ENCODE measurements at places on chromosomes 5 and 9. TPM values are rescaled to one million over a fixed set of nuclear protein-coding genes. Genes with fewer than 3 reads are reported as not detected.

Gene CATSPER3
- 0.98 TPM for polyA plus RNA-seq

Gene CDO1
- polyA plus RNA-seq = 30.0 TPM

Gene IGFBPL1
- 1.8 TPM for polyA plus RNA-seq

Gene TOR2A
- 15.6 TPM for polyA plus RNA-seq

Gene ITK
- polyA plus RNA-seq = 0.40 TPM

Gene INSYN2B
- 2.0 TPM for polyA plus RNA-seq

Gene ENTPD8
- polyA plus RNA-seq = 0.25 TPM

Gene GFI1B
- polyA plus RNA-seq = 0.72 TPM

Gene PCDHGA2
- polyA plus RNA-seq = 6.0 TPM

DNA sequence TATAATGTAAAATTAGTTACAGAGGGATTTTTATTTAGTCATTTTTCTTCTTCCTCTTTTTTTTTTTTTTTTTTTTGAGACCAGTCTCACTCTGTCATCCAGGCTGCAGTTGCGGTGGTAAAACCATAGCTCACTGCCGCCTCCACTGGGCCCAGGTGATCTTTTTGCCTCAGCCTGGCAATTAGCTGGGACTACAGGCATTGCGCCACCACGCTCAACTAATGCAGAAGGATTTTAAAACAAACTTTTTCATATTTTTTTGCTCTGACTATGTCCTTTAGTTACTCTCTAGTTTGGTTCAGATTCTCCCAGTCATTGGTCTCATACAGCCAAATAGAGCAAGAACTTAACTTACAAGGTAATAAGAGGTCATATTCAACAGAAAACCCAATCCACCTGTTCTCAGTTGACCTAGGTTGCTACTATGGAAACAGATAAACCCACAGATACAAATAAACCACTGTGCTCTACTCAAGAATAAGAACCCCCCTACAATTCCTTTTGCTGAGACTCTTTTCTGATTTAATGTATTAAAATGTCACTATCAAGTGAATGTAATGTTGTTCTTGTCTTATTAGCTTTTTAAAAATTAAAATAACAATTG lies 50.1 kb upstream of the TTC39B start:
- no peak for DNase-seq

- no peak for DNase-seq
Observed at GRCh38 chr5:181164076-181164952, 16.9 kb downstream of the OR2V2 start.

GRCh38 chr9:7094052-7094451 lies 336.3 kb downstream of the KDM4C start:
- DNase-seq = no peak

GRCh38 chr5:41918105-41918504 lies 7.0 kb upstream of the FBXO4 start:
- DNase-seq = no peak

DNA sequence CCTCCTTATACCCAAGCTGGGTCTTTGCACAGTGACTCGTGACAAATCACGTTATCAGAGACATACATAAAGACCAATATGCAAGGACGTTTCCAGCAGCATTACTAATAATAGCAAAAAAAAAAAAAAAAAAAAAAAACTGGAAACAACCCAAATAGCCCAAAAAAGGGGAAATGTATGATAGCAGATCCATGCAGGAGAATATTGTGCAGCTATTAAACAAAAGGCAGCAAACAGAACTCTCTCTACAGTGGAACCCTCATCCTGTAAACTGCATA lies 37.7 kb downstream of the C5orf15 start:
- DNase-seq = no peak

DNA sequence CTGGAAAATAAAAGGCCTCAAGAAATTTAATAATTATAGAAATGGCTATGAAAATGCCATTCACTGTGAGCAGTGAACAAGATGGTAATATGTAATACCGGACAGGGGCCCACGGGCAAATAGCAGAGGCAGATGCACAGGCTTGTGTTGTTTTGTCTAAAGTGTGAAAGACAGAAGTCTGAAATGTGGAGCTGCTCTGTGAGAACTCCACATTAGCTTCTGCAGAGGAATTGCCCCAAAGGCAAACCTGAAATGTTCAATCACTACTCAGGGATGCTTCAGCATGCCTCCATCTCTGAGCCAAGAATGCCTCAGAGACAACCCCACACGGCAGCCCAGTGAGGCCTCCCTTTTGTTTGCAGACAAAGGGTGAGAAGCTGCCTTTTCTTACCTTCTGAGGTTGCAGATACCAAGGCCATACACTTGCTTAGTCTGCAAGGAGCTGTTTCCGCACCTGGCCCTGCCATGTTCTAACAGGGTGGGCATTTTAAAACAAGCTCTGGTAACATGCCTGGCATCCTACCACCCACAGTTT lies 124.3 kb upstream of the CXCL14 start:
- DNase-seq = no peak

DNA sequence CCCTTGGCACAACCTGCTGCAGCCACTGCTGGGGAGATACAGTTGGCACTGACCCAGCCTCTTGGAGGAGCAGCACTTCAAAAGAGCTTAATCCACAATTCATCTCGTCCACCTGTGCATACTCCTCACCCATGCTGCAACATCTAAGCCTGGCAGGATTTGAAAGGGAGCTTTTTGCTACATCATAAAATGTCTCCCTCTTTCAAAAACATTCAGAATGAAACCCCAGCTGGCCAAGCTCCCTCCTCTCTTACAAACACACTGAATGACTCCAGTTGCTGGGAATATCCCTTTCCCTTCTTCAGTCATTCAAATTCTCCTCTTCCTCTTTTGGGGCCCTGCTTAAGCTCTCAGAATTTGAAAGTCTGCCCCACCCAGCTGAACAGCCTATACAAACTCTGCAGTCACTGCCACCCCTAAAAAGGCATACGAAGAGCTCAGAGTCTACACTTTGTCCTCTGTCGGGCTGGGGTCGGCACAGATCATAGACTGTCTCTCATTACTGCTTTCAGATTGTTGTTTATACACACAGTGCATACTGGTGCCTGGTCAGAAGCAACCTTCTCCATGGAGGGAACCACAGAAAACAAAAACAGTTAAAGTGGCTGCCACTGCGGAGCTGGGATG lies 8.8 kb upstream of the C5orf15 start:
- DNase-seq = no peak

- DNase-seq = no peak
Observed at GRCh38 chr5:112348387-112348786, 70.7 kb downstream of the EPB41L4A start.

GRCh38 chr9:3288686-3289085 lies 237.1 kb downstream of the RFX3 start:
- no peak for DNase-seq

GRCh38 chr5:128613766-128614165 lies 75.7 kb upstream of the FBN2 start:
- DNase-seq = no peak

DNA sequence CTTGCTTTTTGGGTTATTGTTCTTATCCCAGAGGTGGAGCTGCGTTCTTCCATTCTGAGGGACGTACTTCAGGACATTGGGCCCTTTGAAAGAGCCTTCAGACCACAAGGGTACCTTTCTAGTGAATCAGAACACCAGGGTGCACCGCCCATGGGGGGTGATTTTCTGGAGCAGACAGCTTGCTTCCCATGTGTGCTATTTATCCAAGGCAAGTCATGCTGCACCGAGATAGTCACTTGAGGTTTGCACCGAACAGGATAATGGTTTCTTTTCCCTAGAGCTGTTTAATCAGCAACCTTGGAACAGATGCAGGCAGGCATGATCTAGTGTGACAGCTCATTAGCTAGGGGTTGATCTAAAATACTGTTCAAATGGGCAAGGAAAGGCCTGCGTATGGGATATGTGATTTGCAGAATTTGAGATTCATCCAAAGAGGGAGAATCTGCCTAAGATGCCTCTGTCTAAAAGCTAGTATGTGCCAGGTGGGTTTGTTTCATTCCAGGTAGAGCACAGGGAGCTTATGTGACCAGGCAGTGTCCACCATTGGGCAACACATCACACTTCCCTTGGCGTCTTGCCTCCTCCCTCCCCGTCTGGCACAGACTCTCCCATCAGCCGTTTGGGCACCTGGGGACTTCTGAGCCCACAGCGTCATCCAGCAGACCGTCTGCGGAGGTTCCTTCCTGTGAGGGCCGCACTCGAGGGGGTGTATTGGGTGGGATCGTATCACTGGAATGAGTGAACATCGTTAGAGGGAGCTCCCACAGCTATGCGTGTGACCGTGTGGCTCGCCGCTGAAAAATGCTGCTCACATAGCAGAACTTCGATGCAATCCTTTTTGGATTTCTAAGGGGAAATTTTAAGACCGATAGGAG lies 23.0 kb downstream of the ABL1 start:
- DNase-seq = no peak

DNA sequence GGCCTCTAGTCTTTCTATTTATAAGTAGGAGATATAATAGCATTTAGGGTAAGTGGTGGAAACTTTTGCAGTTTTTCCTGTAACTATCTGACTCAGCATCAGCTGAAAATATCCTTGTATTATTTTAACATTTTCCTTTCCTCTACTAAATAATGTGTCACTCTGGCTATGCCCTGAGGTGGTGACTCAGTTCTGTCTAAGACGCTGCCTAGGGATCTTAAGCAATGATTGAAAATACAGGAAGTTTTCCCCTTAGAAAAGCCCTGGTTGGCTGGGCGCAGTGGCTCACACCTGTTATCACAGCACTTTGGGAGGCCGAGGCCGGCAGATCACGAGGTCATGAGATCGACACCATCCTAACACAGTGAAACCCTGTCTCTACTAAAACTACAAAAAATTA lies 9.3 kb upstream of the EDIL3 start:
- no peak for DNase-seq

DNA sequence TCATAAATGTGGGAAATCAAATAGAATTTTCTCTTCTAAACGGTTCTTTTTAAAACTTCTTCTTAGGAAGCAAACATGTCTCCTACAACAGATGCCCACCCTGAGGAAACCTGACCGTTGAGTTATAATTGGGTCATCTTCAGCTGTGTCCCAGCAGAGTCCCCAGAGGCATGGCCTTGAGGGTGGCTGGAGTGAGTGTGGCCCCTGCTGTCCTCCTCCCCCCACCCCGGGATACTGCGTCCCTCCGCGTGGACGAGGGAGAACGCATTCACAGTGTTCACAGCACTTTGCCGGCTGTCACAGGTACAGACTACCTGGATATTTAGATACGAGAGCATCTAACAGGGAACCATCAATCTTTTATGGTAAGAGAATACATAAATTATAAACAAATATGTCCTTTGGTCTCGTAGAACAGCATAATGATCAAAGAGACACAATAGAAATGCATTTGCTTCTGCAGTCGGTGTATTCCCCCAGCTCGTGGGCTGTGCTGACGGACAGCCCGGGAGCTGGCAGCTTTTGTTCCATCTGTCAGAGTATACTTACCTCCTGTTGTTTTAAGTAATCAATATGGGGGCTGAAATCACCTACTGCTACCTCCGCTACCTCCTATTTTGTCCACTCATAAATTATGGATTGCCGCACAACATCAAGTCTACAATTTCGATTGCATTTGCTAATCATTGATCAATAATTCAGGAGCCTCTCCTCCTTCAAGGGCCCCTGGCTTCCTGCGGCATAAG lies 214.7 kb downstream of the IRX2 start:
- no peak for DNase-seq

GRCh38 chr9:77512876-77513275 lies 135.2 kb downstream of the GNA14 start:
- no peak for DNase-seq

DNA sequence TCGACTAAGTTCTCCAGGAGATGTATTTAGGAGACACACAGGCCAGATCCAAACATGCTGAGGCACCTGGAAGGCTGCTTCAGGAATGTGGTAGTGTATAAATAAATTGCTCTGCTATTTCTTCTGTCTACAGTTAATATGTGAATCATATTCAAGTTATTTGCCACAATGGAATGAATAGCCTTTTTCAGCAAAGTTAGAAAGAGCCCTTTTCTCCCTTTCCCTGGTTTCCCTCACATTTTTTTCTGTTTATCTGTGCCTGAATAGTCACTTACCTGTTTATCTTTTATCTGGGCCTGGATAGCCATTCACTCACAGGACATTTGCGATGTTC lies 44.1 kb upstream of the CLINT1 start:
- DNase-seq = no peak

DNA sequence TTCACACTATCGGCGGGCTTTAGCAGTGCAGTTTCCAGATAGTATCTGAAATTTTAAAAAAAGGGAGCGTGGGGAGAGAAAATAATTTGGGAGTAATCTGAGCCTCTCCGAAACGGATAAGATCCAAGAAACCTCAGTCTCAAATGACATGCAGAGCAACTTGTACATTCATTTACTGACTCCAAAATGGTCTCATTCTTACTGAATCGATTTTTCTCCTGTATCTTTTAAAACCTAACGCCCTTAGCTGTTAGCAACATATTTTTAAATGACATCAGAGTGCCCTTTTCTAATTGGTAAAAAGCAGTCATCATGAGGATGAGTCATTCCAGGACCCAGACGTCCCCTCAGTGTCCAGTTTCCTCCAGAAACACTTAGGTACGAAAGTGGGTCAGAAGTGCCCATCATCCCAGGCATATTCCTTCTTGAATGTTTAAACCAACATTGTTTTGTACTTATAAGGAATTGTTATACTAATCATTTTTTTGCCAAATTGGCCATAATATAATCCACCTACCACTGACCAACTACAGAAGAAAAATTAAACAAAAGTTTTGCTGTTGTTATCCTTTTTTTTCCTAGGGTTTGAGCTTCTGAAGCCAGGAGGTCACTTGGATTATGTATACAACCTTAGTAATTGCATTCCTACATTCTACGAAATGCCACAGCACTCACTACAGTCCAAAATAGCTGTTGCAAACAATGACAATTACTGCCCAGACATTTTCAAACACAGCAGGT lies 354.4 kb downstream of the ADAMTS6 start:
- no peak for DNase-seq

GRCh38 chr5:8598996-8599395 lies 730.0 kb downstream of the MTRR start:
- DNase-seq = no peak

- DNase-seq = no peak
Observed at GRCh38 chr5:123124126-123124858, 35.3 kb downstream of the PRDM6 start.

- no peak for DNase-seq
Observed at GRCh38 chr9:84819491-84819991, 150.0 kb downstream of the NTRK2 start.

GRCh38 chr5:93602241-93603077 lies 19.4 kb downstream of the NR2F1 start:
- DNase-seq = no peak

All from right renal cortex interstitium (tissue), 3 donors.